ENCODE measurements at places on chromosomes 2 and 18. TPM values are rescaled to one million over a fixed set of nuclear protein-coding genes. Genes with fewer than 3 reads are reported as not detected.

CPS1 gene
- total RNA-seq: 8.7 TPM

HOXD11 gene
- not detected for total RNA-seq

DNA sequence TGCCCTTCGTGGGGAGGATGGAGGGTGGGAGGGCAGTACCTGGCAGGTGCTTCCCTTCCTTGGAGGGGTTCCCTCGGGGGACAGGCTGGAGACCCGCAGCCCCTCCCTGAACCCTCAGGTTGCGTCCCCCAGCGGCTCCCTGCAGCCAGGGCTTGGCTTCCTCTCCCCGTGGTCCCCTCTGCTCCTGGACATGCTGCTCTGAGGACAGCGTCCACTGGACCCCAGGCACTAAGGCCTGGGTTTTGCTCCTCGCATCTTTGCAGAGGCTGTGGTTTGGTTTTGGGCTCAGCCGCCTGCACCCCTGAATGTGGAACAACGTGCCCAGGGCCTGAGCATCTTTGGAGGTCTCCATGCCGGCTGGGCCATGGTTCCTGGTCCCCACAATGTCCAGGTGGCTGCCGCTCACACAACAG, 133.5 kb downstream of the PTGR3 start:
- DNase-seq: no peak
- H3K4me1 ChIP-seq: no peaks in the 10 kb centered on the region
- no peaks in the 10 kb centered on the region for H3K36me3 ChIP-seq
- no peak overlapping the region for H3K27ac ChIP-seq

DNA sequence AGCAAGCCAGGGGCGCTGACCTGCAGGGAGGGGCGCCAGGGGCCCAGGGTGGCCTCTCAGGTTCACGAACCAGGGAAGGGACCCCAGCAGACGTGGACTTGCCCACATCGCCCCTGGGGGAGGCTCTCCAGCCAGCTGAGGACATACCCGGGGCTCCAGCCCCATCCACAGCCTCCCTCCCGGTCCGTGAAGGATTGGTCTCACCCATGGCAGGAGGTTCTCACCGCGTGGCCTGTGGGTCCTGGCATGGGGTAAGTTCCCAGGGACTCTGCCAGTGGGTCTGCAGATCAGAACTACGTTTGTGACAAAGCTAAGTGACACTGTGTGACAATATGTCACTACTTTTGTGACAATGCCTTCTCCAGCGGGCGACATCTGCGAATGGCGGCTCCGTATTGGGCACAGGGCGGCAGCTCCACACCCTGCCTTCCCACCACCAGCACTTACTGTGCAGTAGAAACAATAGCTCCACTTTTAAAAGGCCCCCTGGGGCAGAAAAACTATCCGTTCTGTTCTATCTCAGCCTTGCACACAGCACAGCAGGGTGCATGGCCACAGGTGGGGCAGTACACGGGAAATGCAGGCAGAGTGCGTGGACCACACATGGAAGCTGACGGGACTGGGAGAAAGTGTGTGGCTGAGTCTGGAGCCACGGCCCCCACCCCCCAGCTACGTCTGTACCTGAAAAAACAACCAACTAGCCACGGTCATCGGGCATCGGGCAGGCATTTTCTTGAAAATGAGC, 65.2 kb upstream of the CTDP1 start:
- H3K27me3 ChIP-seq: no peaks in the 10 kb centered on the region
- no peak for DNase-seq
- H3K27ac ChIP-seq: no peak overlapping the region

GRCh38 chr18:31657823-31658669, 26.3 kb downstream of the B4GALT6 start:
- DNase-seq: no peak
- H3K4me1 ChIP-seq: no peaks in the 10 kb centered on the region

DNA sequence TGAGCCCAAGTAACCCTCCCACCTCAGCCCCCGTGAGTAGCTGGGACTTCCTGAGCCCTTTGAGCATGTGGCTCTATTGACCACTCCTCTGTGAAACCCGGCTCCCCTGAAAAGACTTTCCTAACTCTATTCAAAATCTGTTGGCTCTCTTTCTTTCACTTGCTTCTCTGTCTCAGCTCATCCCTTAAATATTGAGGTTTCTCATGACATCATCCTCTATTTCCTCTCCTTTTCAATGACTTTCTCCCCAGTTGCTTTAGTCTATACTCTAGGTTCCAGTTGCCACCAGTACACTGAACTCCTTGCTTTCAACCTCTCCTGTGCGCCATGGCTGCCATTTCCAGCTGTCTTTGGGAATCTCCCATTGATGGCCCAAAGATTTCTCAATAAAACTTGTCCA, 79.8 kb upstream of the STK17B start:
- no peak overlapping the region for H3K4me3 ChIP-seq
- no peaks in the 10 kb centered on the region for H3K27me3 ChIP-seq
- H3K4me1 ChIP-seq: no peaks in the 10 kb centered on the region
- H3K36me3 ChIP-seq: no peaks in the 10 kb centered on the region

DNA sequence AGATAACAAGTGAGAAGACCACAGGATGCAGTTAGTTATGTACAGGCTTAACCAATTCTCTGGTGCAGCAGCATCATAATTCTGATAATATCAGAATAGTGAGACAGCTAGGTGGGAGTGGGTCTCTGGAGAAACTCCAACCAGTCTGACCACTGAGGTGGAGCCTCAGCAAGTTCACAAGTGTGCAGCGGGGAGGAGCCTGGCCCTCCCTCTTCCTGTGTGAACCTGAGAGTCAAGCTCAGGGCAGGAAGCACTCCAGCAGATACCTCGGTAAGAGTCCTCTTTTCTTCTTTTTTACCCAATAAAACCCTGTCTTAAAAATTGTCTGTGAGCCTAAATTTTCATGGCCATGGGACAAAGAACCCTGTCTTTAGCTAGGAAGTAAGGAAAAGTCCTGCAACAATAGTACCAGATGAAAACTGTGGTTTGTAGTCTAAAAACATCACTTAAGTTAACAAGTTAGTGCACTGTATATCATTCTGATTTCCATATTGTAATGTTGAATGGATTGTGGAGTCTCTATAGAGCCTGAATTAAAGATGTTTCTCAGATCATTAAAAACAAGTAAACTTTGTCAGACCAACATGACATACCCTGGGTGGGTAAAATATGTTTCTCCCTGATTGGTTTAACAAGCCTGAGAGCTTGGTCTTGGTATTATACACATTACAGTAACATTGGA, 370.8 kb downstream of the TMEM182 start:
- H3K36me3 ChIP-seq: no peaks in the 10 kb centered on the region
- H3K27ac ChIP-seq: no peak overlapping the region
- DNase-seq: no peak
- no peak overlapping the region for H3K4me3 ChIP-seq
- peaks cover 4% of the 10 kb centered on the region for H3K27me3 ChIP-seq
- H3K4me1 ChIP-seq: no peaks in the 10 kb centered on the region

DNA sequence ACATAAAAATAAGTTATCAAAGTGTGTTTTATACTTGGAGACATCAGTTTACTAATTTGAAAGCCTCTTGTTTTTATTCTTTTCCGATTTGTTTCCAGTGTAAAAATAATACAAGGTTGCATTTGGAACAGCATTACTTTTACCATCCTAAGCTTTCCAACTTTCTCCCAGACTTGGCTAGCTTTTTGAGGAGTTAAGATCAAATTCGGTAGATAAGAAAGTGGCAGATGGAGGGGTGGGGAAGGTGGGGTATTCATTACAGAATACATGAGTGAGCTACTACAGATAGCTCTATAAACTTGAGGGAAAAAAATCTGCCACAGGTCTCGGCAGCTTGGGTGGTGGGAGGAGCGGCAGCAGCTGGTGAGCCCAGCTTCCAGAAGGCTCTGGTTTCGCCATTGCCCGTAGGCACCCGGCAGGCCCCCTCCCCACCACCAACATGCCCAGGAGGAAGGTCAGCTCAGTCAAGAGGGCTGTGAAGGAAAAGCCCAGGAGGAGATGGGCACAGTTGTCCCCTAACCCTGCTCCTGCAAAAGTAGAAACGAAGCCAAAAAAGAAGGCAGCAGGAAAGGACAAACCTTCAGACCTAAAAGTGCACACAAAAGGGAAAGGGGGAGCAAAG, 18.6 kb upstream of the RMC1 start:
- no peaks in the 10 kb centered on the region for H3K36me3 ChIP-seq
- no peaks in the 10 kb centered on the region for H3K27me3 ChIP-seq
- peaks cover 2% of the 10 kb centered on the region for H3K4me1 ChIP-seq
- no peak overlapping the region for H3K27ac ChIP-seq
- no peak for DNase-seq

- no peak overlapping the region for H3K27ac ChIP-seq
- no peaks in the 10 kb centered on the region for H3K27me3 ChIP-seq
- no peak for DNase-seq
- no peak overlapping the region for H3K4me3 ChIP-seq
- no peaks in the 10 kb centered on the region for H3K4me1 ChIP-seq
These were observed 1.5 kb upstream of the IL1RL2 start for GRCh38 chr2:102185347-102185746.

GRCh38 chr2:12066116-12066515, 319.7 kb downstream of the LPIN1 start:
- no peaks in the 10 kb centered on the region for H3K4me1 ChIP-seq
- no peaks in the 10 kb centered on the region for H3K36me3 ChIP-seq
- no peaks in the 10 kb centered on the region for H3K27me3 ChIP-seq
- H3K4me3 ChIP-seq: no peak overlapping the region

DNA sequence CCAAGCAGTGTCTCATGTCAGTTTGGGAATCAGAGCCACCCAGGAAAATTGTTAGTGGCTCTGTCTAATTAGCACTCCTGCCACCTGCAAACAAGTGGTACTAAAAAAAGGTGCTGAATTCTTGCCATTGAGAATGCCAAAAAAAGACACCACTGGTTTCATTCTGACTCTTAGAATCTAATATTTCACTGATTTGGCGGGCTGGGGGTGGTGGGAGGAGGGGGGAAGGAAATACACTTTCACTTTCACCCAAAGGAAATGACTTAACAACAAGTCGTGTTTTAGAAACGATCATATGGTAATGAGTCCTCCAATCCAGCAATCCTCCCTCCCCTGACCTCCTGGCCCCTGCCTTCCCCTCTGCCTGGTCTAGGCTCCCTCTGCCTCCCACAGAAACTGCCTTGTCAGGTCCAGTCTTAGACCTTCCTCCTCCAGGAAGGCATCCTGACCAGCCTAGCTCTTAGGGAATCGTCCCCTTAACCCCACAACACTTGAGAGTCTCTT, 4.4 kb upstream of the KLHL29 start:
- no peak overlapping the region for H3K4me3 ChIP-seq
- no peaks in the 10 kb centered on the region for H3K27me3 ChIP-seq
- no peaks in the 10 kb centered on the region for H3K36me3 ChIP-seq
- H3K27ac ChIP-seq: no peak overlapping the region
- DNase-seq: no peak
- no peaks in the 10 kb centered on the region for H3K4me1 ChIP-seq
